ENCODE measurements at places on chromosomes 1 and 21.
A peak's percentile ranks its signal among the peaks of the same experiment; 100 is the strongest.

- DNase-seq = no peak
Measured at GRCh38 chr1:69567652-69568420, at the start of gene LRRC7. LRRC7 (plus strand) TSS chr1:69567922; CDS start chr1:69568640, 718 bp downstream.

- no peak for DNase-seq
Measured at GRCh38 chr1:87370544-87370943, 41.9 kb downstream of the LMO4 start.

DNA sequence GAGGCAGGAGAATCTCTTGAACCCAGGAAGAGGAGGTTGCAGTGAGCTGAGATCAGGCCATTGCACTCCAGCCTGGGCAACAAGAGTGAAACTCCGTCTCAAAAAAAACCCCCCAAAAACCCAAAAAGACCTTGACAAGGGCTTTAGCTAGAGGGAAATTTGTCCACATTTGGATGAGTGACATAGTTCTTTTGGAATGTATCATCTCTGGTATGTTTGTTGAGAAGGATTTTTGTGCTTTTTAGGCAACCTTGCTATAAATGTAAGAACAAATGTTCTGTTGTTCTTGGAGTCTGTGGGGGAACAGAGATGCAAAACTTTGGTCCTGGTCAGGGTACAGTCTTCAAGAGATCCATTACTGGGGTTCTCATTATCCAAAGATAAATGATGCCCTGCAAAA, 28.9 kb downstream of the INAVA start:
- no peak for DNase-seq

DNA sequence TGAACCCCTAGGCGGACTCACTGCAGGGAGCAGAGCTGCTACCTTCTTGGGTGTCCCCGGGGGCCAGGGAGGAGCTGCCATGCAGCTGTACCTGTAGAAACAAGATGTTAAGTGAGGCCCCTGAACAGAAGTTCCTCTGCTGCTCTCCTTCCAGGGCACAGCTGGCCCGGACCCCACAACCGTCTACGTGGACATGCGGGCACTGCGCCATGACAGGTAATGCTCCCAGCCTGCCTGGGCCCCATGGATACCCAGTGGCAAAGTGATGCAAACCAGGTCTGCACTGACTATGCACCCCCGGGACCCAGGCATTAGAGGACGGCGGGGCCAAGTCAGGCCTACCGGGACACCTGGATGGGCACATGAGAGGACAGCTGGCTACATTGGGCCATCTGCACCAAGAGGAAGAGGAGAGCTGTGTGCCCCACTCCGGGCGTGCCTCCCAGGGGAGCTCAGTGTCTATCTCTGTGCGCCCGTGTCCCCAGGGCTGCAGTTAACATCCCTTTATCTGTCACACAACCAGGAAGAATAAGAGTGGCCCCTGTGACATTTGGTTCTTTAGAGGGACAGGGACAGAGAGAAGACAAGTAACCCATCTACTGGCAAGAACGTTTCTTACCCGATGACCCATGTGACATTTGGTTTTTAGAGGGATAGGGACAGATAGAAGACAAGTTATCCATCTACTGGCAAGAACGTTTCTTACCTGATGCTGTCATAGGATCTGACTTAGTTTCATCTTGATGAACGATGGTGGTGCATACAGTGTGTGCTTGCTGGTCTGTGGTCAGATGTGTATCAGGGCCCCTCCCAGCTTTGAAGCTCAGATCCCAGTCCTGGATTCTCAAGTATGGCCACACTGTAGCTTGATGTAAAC, 44.1 kb downstream of the S100B start:
- DNase-seq = peak; percentile 57

DNA sequence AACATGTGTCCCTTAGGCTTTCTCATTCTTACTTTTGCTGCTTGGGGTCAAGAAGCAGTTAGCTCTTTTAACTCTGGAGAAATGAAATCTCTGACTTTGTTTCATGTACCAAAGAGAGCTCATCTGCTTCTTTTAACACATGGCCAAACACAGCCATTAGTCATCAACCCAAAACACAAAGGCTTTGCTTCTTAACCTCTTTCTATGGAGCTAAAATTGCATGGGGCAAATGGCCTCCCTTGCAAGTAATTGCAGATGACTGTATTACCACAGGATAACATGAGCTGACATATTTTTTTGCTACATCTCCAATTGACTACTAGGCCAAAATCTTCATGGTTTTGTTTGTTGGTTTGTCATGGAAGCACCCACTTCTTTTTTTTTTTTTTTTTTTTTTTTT, 300.9 kb downstream of the BRINP3 start:
- no peak for DNase-seq

DNA sequence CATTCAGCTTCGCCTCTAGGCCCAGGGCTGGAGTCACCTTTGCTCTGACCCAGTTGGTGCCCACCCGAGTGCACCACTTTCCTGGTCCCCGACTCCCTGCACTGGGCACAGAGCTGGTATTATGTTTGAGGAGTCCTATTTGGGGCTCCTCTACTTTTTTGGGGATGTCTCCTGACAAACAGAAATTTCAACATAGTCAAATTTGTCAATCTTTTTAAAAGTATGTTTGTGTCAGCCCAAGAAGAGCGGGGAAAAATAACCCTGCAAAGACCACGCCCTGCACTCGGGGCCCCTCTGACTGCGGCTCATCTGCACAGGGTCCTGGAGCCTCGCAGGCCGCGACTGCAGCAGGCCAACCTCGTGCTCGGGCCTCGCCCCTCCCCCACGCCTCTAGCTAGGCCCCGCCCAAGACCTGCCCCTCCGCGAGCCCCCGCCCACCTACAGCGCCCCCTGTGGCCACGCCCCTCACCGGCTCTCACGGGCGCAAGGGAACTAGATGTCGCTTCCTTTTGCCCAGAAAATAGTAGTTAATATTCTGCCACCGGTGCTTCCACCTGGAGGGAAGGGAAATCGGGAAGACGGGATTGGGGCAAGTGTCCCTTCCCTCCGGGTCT, 11.4 kb downstream of the FAM229A start:
- peak; percentile 91 for DNase-seq

DNA sequence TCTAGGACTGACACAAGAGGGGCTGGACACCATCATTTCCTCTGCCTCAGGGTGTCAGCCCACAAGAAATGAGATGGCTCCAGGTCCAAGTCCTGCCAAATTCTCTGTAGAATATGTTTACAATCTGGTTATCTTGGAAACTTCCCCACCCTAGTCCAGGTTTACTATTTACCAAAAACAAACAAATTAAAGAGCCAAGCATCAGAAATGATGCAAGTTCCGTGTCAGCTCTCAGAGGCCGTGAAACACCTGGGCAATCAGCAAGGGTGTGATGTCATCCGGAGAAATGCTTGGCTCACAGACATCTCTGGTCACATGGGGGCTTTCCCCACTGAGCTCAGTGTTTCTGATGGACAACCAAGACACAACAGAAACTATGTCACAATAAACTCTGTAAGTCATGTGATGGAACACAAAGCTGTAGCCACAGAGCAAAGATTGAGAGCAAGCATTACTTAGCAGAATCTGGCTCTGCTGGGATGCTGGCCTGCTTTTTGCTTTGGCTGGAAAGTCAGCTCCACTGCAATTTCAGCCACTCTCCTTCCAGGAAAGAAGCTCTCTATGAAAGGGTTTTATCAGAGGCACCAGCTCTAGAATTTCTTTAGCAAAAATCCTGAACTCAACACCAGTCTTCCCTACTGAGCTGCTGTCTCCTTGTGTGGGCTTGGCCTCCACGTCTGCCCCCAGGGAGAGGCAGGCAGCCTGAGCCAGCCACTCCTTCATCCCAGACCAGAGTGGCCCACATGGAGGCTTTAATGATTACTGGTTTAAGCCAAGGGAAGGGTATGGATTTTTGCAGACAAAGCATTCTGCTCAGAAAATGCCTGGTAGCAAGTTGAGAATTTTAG, 55.9 kb downstream of the NENF start:
- no peak for DNase-seq

GRCh38 chr1:46725736-46726108, 6.8 kb upstream of the EFCAB14 start:
- DNase-seq = no peak

DNA sequence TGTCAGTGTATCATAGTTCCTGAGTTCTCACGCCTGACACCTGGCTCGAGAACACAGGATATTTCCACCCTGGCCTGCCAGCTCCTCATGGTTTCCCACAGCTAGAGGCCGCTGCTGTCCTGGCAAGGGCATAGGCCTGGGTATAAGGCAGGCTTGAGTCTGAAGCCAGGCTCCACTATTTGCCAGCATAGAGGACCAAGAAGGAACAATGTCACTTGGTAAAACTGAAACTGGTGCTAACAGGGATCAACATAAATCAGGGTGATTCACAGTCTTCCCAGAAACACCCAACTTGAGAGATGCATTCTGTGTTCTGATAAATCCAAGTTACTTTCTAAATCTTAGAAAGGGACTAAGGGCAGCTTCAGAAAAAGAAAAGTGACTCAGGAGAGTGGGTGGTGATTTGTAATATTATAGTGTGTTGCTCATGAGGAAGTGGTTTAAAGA, 6.9 kb upstream of the S100A2 start:
- DNase-seq = peak; percentile 80

DNA sequence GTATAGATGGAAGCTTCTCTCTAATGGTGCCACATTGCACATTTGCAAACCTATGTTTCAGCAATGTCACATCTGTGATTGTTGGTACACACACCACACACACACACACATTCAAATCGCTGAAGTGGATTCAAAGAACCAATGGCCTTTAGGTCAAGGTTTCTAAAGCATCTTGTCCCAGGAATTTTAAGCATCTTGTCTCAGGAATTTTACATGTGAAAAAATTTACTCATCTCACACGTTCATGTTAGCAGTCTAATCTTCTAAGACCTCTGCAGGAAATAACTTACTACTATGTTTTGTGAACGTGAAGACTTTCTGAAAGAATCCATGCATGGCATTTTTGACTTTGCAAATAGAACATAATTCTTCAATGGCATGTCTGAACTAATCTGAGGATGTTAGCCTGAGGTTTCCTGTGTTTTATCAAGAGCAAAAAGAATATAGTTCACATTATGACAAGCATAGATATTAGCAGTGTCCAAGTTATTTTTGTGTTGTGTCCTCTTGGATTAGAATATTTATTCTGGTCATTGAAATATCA, 125.1 kb downstream of the CYYR1 start:
- no peak for DNase-seq

- DNase-seq = no peak
Measured at GRCh38 chr1:198199105-198199504, 42.3 kb downstream of the NEK7 start.

DNA sequence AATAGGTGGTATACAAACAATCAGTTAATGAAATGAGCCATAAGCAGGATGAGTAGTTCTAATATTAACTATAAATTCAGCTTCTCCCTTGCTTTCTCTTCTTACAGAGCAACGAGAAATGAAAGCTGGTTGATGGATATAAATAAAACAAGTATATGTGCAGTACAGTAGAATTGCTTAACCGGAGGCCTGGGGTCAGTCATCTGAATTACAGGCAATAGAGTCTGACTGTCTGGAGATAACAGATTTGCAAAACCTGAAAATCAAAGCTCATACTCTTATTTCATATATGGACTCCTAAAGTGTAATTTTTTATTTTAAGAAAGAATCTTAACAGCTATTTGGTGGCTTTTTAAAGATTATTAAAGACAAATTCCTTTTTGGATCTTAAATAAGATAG, 43.1 kb upstream of the SGIP1 start:
- no peak for DNase-seq

GRCh38 chr1:204506201-204506968, 9.8 kb upstream of the MDM4 start:
- peak; percentile 87 for DNase-seq

GRCh38 chr1:98638185-98638584, 23.3 kb upstream of the SNX7 start:
- no peak for DNase-seq

DNA sequence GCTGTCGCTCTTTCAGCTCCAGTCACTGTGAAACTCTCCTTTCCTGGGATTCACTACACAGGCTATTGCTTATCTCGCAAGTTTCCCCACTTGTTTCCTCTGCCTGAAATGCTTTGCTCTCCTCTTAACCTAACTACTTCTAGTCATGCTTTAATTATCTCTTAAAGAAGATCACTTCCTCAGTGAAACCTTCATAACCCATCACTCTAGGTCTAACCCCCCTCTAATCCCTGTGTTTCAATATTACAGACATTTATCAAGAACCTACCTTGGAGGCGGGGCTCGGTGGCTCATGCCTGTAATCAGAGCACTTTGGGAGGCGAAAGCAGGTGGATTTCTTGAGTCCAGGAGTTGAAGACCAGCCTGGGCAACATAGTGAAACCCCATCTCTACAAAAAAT, 16.7 kb upstream of the ZNF644 start:
- DNase-seq = no peak

- no peak for DNase-seq
Measured at GRCh38 chr1:42759114-42759513, 7.7 kb downstream of the P3H1 start.

- DNase-seq = no peak
Measured at GRCh38 chr1:9670085-9670484, 18.6 kb downstream of the PIK3CD start.
